Hypothalamus (tissue), 51 donors: ENCODE measurements at places on chromosomes 13 and 19.

GRCh38 chr13:49226613-49227012 is 6.5 kb downstream of the MLNR start:
- DNase-seq: no peak

DNA sequence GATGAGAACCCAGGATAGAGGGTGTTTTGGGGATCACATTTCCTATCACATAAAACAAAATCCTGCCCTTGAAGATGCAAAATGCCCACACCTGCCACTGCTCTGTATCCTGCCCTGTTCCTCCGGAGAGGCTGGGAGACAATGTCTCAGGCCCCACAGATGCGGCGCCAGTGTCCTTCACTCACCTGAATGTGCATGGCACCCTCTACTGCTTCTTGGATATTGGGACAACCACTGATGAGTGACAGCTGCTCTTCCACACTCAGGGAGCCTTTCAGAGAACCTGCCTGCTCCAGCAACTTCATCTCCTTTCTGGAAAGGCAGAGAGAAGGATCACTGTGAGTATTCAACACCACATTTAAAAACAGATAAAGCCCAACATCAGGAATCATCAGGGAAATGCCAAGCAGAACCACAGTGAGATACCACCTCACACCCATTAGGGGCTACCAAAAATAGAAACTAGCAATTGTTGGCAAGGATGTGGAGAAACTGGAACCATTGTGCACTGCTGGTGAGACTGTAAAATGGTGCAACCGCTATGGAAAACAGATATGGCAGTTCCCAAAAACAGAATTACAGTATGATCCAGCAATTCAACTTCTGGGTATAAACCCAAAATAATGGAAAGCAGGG is 36.4 kb downstream of the CRYL1 start:
- no peak for DNase-seq

GRCh38 chr19:2720777-2721569 is at the start of gene DIRAS1:
DIRAS1 (minus strand) TSS chr19:2721372; CDS start chr19:2717806, 3,566 bp downstream.
- no peak for DNase-seq

DNA sequence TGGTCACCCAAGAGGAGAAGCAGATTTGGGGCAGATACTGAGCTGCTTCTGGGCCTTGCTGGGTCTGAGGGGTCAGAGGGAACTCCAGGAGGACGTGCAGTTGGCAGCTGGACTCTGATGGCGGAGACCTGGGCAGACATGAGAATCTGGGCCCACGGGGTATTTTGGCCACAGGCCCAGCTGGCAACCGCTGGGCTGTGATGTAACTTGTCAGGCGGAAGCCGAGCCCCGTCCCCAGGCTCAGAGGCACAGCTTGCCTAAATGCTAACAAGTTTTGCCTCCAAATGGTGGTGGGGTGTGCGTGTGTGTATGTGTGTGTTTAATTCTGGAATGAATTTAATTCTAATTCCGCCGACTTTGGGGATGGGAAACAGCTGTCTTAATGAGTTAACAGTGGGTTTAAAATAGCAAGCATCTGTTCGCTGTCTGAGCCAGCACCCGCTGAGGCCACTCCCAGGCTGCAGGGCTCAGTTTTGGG is 11.6 kb downstream of the ZNRF4 start:
- no peak for DNase-seq

DNA sequence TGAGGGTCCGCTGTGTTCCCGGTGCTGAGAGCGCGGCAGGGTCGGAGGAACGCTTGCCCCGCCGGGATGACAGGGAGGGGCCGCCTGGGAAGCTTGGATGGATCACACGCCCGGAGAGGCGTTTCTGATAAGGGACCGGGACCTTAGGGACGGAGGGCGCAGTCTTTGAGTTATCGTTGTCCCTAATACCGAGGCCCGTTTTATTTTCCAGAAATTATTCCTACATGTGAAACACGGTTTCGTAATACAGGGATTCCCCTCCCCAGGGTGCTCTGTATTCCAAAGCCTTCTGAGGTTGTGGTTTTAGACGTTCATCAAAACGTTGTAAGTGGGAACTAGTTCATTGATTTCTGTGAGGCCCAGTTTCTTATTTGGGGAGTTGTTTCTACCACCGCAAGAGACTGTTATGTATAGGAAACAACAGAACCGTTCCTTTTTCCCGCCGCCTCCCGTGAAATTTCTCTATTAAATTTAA is 752 bp downstream of the PDCD5 start:
- DNase-seq: no peak

GRCh38 chr13:27125357-27126282 is 46.0 kb downstream of the USP12 start:
- no peak for DNase-seq

DNA sequence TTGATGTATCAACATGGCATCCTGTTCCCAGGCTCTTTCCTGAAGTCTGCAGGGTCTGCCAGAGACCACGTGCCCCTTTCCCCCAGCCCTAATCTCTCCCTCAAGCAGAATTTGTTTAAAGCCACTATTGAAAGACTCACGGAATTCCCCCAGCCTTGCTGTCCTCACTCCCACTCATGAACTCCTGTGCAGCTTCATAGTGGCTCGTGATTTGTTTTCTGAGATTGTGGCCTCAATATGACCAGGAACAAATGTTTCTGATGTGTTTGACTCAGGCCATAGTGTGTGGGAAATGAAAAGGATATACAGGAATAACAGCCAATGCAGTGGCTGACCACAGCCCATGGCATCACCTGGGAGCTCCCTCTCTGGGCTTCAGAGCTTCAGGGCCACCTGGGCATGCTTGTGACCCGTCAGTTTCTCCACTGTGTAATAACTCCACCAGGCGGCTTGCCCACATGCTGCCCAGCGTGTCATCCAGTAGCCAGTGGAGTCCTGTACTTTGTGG is 8.1 kb upstream of the SERPINE3 start:
- DNase-seq: no peak

DNA sequence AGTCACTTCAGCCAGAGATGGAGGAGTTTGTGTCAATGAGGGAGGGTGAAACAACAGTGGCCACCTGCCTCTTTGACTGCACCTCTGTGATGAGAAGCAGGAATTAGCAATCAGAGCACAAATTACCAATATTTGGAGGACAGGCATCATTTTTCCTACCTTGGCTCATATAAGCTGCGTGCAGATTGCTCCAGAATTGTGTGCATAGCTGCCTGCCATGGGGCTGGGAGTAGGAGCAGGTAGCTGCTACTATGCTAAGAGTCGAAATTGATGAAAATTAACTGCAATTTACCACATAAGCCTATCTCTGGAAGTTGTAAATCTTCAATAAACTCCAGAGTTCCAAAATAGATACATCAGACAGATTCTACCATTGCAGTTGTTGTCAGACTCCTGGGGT is 167.5 kb upstream of the HTR2A start:
- no peak for DNase-seq

GRCh38 chr19:57239982-57240310 is 486 bp upstream of the ZNF805 start:
- no peak for DNase-seq

DNA sequence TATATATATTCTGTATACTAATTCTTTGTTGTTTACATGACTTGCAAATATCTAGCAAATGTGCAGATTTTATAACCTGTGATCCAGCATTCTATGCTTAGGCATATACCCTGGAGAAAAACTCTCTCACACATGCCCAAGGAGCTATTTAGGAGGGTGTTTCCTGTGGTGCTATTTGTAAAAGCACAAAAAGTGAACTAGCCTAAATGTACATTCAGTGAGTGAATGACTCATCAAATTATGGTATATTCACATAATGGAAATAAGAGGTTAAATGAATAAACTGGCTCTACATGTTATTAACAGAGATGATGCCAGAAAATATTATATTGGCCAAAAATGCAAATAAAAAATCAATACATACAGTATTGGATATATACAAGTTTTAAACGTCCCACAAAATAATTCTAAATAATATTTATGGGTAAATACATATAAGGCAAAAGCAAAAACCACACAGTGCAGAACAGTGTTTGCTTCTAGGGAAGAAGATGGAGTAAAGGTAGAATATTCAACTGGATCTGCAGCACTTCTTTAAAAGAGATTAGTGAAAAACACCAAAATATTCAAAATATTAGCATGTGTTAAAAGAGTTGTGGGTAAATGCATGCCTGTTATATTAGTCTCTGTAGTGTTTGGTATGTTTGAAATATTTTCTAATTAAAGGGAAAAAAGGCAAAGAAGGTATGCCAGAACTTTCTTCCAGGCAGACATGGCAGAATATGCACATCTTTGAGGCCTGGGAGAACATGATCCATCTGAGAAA is 344.7 kb downstream of the KLF5 start:
- DNase-seq: no peak

- no peak for DNase-seq
Observed at GRCh38 chr19:11457831-11458230, 22.4 kb downstream of the PRKCSH start.

DNA sequence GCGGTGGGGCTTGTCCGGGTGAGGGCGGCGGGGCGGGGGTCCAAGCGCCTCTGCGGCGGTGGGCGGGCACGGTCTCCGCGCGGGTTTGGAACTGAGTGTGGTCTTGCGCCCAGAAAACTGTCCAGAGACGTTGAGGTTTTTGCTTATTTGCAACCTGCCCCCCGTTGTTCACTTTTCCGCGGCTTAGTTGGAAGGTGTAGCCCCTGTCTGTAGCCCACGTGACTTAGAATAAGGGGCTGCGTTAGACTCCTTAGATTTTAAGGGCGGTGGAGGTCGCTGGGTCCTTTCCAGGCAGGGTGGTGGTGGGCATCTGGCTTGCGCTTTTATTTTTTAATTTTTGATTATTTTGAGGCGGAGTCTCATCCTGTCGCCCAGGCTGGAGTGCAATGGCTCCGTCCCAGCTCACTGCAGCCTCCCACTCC is 748 bp downstream of the RPS15 start:
- DNase-seq: no peak

DNA sequence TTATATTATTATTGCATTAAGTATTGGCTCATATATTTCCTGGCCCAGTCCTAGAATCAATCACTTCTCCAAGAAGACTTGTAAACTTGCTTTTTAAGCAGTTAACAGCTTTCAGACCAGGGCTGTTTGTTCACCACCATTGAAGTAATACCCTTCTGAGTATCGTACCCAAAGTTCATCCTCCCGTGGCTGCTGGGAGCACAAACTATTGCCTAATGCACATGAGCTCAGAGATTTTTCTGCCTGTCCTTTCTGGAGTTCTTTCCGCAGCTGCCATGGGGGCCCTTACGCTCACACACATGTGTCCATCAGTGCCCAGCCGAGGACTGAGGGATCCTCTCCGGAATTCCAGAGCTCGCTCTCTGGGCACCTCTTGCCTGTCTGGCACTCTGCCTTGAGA is 51.5 kb downstream of the MRPL57 start:
- no peak for DNase-seq

DNA sequence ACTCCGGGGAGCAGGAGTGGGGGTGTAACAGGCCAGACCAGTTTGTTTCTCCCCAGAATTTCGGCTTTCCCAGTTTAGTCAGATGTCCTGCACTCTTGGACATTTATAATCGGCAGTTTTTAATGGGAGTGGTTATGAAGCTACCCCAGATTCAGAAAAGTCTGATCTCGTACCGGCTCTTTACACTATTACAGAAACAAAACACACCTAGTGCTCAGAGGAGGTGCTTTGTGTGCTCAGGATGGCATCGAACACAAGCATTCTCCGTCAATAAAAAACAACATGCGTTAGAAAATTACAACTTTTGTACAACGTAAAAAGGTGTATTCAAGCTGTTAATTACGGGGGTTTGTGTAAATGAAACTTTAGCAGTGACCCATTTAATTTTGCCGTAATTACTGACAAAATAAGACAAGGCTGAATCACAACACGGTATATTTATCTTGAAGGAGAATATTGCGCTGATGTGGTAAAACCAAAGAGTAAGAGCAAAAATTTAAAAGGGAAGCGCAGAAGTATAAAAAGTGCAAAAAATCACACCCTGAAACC is 6.6 kb upstream of the SOX1 start:
- DNase-seq: no peak

- no peak for DNase-seq
Observed at GRCh38 chr19:33215438-33216197, 10.0 kb downstream of the SLC7A10 start.
